Upper lobe of left lung (tissue), 6 donors: ENCODE measurements at places on chromosomes 1 and 21.

DNA sequence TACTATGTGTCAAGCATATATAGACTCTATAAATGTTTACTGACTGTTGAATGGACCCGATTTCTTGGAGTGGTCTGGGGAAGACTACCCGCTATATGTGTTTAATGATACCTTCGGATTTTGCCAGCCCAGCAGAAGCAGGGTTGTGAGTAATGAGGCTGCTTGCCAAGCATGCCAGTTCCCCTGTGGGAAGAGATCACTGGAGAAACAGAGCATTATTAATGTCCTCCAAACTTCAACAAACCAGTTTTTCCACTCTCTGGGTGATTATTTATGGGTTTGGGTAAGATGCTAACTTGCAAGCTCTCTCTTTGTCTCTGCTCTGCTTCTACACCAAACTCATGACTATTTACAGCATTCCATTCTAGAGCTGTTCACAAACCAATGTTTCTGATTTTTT, 25.1 kb upstream of the PHGDH start:
- no peak for DNase-seq

DNA sequence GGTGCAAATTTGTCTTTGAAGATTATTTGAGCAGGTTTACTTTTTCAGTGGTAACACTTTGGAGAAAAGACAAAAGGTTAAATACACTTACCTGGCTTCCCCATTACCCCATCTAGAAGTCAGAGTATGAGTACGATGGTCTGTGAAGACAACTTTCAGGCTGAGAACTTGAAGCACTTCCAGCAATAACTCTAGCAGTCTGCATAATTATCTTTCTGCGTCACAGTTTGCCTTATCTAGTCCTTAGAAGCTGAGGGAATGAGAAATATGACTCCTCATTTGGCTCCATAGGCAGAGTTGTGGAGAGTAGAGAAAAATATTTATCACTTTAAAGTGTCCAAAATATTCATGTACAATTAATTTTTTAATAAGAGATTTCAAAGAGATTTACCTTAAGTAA, 323.4 kb upstream of the CAMK1G start:
- DNase-seq: no peak

DNA sequence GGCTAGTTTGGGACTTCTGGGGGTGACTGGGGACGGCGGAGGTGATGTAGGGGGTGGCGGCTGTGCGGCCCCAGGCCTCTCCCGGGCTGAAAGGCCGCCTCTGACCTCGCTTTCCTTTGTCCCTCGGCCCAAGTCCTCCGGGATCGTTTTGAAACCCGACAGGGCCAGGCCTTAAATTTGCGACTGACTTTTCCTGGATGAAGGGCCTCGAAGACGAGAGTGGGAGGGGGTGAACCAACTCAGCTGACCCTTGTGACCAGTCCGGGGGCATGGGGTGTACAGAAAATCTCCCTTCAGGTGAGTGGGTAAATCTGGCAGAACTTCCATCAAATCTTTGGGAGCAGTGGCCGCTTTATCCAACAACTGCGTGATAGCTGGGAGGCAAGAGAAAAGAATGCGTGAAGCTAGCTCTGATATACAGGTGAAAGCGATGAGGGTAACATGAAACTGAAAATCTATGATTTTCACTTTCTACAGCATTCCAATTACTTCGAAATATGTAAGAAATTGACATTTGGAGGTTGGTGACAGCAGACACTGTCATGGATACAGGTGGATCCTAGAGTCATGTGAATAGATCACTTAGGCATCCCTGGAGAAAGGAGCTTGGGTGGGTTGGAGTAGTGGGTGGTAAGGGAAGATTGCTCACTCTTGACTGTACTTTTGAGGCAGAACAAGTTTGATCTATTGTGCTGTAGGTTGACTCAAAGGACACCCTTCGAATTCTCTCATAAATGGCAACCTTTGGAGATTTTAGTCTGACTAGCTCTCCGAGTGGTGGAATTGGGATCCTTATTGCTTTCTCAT, 885 bp downstream of the AHCYL1 start:
- DNase-seq: no peak

DNA sequence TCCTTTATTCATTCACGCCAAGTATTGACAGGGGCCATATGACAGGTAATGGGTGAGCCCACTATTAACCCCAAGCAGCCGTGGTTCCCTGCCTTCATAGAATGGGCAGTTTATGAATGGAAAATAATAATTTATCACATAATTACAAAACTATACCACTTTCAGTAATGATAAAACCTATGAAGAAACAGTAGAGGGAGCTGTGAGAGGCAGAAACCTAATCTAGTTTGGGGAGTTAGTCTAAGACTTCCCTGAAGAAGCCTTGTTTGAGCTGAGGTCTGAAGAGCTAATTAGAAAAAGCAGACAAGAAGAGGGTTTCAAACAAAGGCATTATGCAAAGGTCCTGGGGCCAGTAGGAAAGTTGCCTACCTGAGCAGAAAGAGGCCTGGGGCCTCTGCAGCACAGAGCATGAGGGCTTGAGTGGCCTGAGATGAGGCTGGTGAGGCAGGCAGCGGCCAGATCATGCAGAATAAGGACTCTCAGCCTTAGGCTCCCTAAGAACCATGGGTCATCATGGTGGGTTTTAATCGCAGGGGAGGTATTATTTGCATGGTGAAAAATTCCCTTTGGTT, 142.8 kb downstream of the ATG4C start:
- DNase-seq: no peak

GRCh38 chr1:111190931-111191451, 9.5 kb downstream of the DENND2D start:
- no peak for DNase-seq

GRCh38 chr1:21261551-21262292, 28.5 kb downstream of the ECE1 start:
- peak; percentile 68 for DNase-seq

DNA sequence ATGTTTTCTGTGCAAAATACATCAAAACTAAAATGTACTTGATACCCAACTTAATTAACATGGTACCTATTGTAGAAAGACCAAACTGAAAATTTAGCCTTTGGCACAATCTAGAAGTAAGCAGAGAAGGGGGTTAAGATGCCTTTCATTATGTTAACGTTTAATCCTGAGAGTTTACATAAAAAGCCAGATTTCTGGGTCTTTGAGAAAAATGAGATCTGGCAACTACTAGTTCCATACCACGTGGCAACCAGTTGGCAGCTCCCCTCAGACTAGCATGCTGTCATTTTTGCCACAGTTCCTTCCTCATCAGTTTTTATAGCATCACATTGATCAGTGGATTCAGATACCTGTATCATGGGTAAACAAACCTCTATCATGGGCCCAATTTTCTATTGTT, 1.5 kb downstream of the RO60 start:
- no peak for DNase-seq

- DNase-seq: no peak
These were observed 57.3 kb upstream of the CSF3R start for GRCh38 chr1:36540056-36540455.

GRCh38 chr1:77832901-77833300, 53.5 kb downstream of the MIGA1 start:
- DNase-seq: no peak

- DNase-seq: peak; percentile 76
These were observed at the start of gene ELOA for GRCh38 chr1:23743287-23744152. TSS of gene ELOA (plus strand) at chr1:23743471. CDS start at chr1:23743504, 33 bp downstream.

DNA sequence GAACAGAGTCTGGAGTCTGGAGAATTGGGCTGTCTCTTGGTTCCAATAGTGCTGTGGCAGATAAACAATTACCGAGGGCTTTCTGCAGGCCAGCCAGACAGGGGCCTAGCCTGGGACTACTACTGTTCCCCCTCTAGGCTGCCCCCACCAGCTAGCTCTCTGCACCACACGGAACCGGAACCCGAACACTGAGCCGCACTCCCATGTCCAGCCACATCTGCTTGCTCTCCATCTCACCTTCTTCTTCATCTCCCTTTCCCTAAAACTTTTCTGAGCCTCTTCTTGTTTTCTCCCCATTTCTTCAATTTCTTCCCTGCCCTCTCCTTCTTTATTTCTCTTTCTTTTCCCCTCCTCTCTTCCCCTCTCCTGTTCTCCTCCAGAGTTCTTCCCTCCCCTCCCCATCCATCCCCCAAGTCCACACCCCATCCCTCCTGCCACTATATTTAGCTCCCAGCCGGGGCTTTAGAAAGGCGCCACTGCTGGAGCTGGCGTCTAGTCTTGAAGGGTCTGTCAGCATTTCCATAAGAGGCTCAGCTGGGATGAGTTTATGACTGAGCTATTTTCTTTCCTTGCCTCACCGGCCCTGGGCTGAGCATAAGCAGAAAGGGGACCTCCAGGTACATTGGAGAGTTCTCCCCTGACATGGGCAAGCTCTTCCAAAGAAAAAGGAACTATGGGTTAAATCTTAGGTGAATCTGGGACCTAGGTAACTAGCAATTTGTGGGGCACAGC, 25.7 kb upstream of the ATP2B4 start:
- no peak for DNase-seq

DNA sequence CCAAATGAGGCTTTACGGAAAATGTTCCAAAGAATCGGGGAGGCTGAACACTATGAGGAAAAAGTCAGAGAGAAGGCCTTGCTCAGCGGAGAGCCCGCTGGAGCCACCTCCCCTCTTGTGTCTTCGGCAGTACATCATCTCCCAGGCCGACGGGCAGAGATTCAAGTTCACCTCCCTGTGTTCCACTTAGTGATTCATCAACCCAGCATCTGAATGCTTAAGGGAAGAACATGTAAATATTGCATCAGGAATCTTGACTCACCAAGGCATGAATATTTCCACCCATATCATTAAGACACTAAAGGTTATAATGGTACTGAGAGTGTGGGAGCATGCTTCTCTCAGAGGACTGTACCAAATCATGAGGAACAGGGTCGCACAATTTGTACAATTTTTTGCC, 172.5 kb downstream of the ST6GALNAC5 start:
- no peak for DNase-seq

GRCh38 chr1:53476579-53476978, 17.4 kb downstream of the DMRTB1 start:
- DNase-seq: no peak

GRCh38 chr1:2050461-2050792, 216 bp downstream of the PRKCZ start:
- no peak for DNase-seq

- no peak for DNase-seq
These were observed 9.5 kb downstream of the ATP6V1G3 start for GRCh38 chr1:198530953-198531352.

- no peak for DNase-seq
These were observed 34.4 kb downstream of the ADCY10 start for GRCh38 chr1:167879508-167879907.

- no peak for DNase-seq
These were observed 2.0 kb upstream of the ACOT11 start for GRCh38 chr1:54545916-54546635.

DNA sequence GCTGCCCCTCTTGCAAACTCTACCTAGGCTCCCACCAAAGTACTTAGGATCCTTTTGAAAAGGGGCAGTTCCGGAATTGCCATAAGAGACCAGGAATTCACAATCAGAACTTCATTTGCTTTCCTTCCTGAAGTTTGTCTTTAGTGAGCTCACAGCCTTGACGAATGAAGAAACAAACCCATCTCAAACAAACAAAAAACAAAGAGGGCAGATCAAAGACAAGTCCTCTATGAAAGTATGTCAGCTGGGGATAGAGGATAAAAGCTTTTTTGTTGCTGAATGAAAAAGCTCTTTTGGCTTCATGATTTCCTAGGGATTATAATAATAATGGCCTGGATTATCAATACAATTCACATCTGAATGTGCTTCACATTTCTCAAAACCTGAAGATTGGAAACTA, 357.9 kb upstream of the DUSP10 start:
- DNase-seq: no peak

- DNase-seq: no peak
These were observed 595.1 kb upstream of the ZP4 start for GRCh38 chr1:238485912-238486209.

- no peak for DNase-seq
These were observed 45.7 kb downstream of the MIS18A start for GRCh38 chr21:32233055-32233546.

DNA sequence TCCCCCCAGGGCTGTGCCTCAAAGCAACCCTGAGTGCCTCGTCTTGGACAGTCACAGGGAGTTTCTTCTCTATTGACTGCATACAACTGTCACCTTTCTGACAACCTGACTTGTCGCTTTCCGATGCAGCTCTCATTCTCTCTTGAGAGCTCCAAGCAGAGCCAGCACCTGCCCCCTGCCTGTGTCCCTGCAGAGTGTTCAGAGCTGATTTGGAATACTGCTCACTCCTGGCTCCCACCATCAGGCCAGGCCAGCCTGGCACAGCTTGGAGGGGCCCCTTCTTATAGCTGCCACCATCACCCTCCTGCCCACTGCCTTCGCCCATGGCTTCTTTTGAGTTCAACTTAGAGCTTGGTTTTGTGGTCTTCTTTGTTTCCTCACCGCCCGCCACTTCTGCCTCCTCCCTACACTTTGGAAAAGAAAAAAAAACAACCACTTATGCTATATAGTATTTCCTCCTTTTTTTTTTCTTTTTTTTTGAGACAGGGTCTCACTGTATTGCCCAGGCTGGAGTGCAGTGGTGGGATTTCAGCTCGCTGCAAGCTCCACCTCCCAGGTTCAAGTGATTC, 12.3 kb downstream of the NCF2 start:
- no peak for DNase-seq

GRCh38 chr1:52662645-52663313, 29.8 kb downstream of the SHISAL2A start:
- peak; percentile 33 for DNase-seq

GRCh38 chr1:161952607-161953172, 71.0 kb downstream of the OLFML2B start:
- DNase-seq: no peak

DNA sequence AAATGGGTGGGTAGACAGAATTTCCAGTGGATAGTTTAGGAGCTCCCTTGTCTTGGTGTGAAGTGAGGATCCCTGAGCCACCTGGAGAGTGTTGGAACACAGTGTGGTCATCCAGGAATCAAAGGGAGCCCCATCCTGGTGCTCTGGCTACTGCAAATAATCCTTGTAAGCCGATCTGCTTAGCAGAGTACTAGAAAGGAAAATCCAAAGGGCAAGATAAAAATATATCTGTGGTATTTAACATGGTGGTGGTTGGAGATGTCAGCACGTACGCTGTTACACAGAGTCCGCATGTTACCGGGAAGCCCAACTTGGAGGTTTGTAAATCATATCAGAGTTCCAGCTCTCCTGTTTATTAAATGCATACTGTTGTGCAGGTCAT, 39.0 kb downstream of the VANGL1 start:
- no peak for DNase-seq

- DNase-seq: no peak
These were observed 62.7 kb upstream of the LAPTM5 start for GRCh38 chr1:30820299-30820698.

DNA sequence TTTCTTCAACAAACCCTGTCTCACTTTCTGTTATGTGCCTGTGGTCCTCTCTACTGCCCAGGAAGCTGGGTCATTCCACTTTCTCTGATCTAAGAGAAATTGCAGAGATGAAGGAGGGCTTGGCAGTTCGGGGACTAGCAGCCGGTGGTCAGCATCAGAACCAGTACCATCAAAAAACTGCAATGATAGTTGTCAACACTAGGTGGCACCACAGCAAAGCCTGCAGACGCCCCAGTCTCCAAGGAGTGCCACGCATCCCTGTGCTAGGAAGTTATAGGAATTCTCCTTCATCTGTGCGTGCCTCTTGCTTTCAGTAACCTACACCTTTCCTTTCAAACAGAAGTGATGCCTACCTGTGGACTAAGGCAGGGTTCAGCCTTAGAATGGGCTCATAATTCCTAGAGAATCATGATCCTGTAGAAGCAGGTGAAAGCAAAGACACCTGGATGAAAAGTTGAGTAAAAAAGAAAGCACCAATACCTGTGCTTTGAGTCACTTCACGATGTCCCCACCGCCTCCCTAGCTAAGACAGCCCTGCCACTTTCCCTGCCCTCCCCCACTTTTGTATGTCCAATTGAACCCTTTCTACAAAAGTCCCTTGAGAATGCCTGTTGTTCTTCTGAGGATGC, 129.2 kb downstream of the ADAMTS1 start:
- no peak for DNase-seq
